NCI-H1092 treated with DMSO at 0.1 percent for 48 hours (cell line): ENCODE measurements at places on chromosomes 4 and X.

GRCh38 chr4:74933562-74934015 lies 673 bp downstream of the PARM1 start:
- DNase-seq, result no peak

- DNase-seq, result no peak
These were observed 30.5 kb upstream of the TTC29 start for GRCh38 chr4:146976145-146976544.

GRCh38 chr4:146273204-146273901 lies 59.0 kb downstream of the REELD1 start:
- no peak for DNase-seq

DNA sequence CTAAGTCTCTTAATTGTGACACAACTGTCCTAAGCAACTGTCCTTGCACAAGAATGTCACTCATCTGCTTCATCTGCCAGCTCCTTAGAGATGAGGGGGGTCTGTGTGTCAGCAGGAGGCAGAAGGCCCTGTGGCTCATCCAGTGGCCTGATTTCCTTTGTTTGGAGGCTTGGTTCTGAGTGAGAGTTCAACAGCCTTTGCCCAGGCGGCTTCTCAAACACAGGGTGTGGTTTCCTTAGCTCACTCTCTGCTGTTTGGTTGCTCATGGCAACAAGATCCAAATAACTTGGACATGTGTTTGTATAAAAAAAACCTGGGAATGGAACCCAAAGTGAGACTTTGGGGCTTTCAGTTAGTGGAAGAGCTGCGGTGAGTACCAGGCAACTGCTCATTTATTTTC lies 46.6 kb downstream of the MAP7D3 start:
- DNase-seq, result no peak

GRCh38 chrX:45774961-45775360 lies 574.3 kb upstream of the DIPK2B start:
- DNase-seq, result no peak
